ENCODE measurements at places on chromosomes 11 and 22.

- H3K4me3 ChIP-seq = no peak overlapping the region
- H3K4me1 ChIP-seq = no peaks in the 10 kb centered on the region
- H3K27ac ChIP-seq = no peak overlapping the region
These were observed 69.8 kb downstream of the GRIK4 start for GRCh38 chr11:120581313-120581712.

GRCh38 chr11:85745626-85746025 lies 59.6 kb upstream of the CCDC89 start:
- H3K27me3 ChIP-seq = no peaks in the 10 kb centered on the region
- H3K4me1 ChIP-seq = no peaks in the 10 kb centered on the region
- H3K4me3 ChIP-seq = no peak overlapping the region
- no peak for DNase-seq
- no peaks in the 10 kb centered on the region for H3K36me3 ChIP-seq
- H3K27ac ChIP-seq = no peak overlapping the region

GRCh38 chr11:104650234-104650633 lies 248.0 kb downstream of the CASP12 start:
- H3K36me3 ChIP-seq = no peaks in the 10 kb centered on the region
- peaks cover 8% of the 10 kb centered on the region for H3K4me1 ChIP-seq
- no peak overlapping the region for H3K27ac ChIP-seq
- no peak overlapping the region for H3K4me3 ChIP-seq
- no peaks in the 10 kb centered on the region for H3K27me3 ChIP-seq

GRCh38 chr11:35197292-35197691 lies 58.3 kb downstream of the CD44 start:
- no peak overlapping the region for H3K4me3 ChIP-seq
- H3K4me1 ChIP-seq = no peaks in the 10 kb centered on the region
- no peaks in the 10 kb centered on the region for H3K36me3 ChIP-seq
- H3K27ac ChIP-seq = no peak overlapping the region
- DNase-seq = no peak
- no peaks in the 10 kb centered on the region for H3K27me3 ChIP-seq

DNA sequence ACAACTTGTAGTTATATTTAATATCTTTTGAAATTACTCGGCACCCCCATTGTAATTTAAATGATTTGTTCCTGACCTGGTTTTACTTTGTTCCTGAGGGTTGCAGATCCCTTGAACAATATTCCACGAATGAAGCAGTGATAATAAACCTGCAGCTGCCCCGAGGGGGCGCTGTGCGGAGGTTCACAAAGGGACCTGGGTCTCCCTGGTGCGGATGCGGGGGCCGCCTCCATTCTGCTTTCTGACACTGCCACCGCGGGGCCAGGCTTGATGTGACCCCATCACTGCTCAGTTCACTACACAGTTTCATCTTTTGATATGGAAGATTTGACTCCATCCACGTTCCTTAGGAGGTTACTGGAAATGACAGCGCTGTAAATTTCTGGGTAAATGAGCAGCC lies 62.9 kb upstream of the PRODH start:
- H3K27ac ChIP-seq = no peak overlapping the region
- DNase-seq = no peak
- no peaks in the 10 kb centered on the region for H3K36me3 ChIP-seq
